ENCODE measurements at places on chromosomes 3 and 15. TPM values are rescaled to one million over a fixed set of nuclear protein-coding genes. Genes with fewer than 3 reads are reported as not detected.

Gene GOLGA8G
- total RNA-seq: not detected

Gene ZIC4
- not detected for total RNA-seq

Gene CYP1A1
- not detected for total RNA-seq

Gene RETNLB
- total RNA-seq: not detected
